ENCODE measurements at places on chromosomes 12 and 14. TPM values are rescaled to one million over a fixed set of nuclear protein-coding genes. Genes with fewer than 3 reads are reported as not detected.

DNA sequence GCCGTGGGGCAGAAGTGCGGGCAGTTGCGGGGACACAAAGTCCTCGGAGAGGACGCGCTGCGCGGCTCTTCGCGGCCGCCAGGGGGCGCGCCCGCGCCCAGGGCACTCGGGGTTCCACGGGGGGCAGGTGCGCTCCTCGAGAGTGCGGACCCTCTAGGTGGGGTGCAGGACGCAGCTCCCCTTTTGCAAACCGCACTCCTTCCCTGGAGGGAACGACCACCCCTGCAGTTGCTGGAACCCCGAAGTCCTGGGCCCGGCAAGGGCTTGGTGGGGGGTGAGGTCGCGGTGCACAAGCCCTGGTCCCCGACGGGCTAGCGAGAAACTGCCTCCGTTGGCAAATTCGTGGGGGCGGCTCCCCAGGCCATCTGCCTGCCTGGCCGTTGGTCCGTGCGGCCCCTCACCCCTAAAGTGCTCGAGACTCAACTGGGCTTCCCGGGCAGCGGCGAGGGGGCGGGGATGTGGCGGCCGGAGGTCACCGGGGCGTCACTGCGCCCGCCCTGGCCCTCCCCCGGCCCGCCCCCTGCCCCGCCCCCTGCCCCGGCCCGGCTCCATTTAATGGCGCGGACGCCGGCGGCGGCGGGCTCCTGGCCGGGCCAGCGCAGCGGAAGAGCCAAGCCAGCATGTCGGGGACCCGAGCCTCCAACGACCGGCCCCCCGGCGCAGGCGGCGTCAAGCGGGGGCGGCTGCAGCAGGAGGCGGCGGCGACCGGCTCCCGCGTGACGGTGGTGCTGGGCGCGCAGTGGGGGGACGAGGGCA is at the start of gene ADSS1:
Gene ADSS1 (plus strand): TSS at position 579 of the 756 bp plus-strand sequence. CDS start 42 bp downstream, at position 621.
- peak; percentile 73 for DNase-seq

The REM2 gene
- total RNA-seq, result 0.93 TPM

- no peak for DNase-seq
Observed at GRCh38 chr12:131413006-131413405, 297.9 kb upstream of the SFSWAP start.

GRCh38 chr12:31321897-31322228 is 4.1 kb downstream of the SINHCAF start:
- no peak for DNase-seq

The TAS2R46 gene
- 1.5 TPM for total RNA-seq

DNA sequence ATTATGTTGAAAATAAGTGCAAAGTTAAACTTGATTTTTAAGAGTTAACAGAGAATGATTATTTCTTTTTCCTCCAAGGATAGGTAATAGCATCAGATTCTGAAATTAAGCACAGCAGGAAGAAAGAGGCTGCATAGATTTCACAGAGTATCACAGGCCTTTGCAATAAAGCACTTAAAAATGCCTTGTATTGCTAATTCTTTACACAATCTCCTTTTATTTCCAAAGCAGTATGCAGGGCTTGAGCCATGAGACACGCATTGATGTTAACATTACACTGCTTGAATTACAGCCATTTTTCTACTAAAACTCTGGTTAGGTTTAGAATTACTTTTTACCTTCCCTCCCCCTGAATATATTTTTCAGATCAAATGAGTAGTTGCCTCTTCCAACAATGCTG is 398.3 kb downstream of the BCAT1 start:
- DNase-seq, result no peak

- DNase-seq, result peak; percentile 30
Observed at GRCh38 chr12:51917746-51918453, 10.6 kb downstream of the ACVRL1 start.

The TAS2R13 gene
- 1.3 TPM for total RNA-seq

The DUSP6 gene
- 25.3 TPM for total RNA-seq

The EFS gene
- total RNA-seq, result 0.10 TPM

The SERPINA1 gene
- 29.9 TPM for total RNA-seq

DNA sequence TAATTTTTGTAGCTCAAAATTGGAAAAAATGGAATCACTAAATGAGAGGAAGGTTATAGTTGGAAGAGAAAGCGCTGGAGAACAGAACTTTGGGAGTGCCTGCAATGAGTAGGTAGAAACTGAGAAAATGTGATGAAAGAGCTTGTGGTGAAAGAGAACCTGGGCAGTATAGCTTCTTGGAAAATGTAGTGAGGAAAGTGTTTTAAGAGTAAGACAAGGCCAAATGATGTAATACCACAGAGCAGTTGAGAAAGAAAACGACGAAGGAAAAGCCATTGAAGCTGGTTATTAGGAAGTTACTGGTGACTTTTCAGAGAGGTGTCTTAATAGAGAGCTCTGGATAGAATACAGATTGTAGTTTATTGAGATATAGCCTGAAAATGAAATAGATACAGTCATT is 255.3 kb downstream of the AEBP2 start:
- DNase-seq, result no peak

GRCh38 chr14:100834794-100835547 is 9.1 kb downstream of the MEG3 start:
- no peak for DNase-seq

The UNC119B gene
- 26.7 TPM for total RNA-seq

The TGFB3 gene
- 6.3 TPM for total RNA-seq

The AKAP5 gene
- total RNA-seq, result 1.4 TPM

The CLEC2B gene
- total RNA-seq, result 15.0 TPM

DNA sequence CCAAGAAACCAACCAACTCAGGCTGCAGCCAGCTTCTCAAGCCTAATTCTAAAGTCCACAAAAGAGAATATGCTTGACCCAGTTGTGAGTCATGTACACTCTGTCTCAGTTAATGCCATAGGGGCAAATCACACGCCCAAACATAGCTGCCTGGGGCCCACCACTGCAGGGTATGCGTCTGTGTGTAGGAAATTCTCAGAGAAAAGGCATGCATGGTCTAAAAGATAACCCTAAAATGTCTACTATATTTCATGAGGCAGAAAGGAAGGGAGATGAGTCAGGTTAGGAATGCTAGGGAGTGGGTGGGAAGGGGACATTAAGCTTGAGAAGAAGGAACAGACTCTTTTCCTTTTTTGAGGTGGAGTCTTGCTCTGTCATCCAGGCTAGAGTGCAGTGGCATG is 22.3 kb upstream of the SPTLC2 start:
- no peak for DNase-seq

GRCh38 chr12:120658286-120659150 is 18.1 kb downstream of the CABP1 start:
- DNase-seq, result no peak

GRCh38 chr12:29508949-29509348 is 11.5 kb upstream of the OVCH1 start:
- DNase-seq, result no peak

DNA sequence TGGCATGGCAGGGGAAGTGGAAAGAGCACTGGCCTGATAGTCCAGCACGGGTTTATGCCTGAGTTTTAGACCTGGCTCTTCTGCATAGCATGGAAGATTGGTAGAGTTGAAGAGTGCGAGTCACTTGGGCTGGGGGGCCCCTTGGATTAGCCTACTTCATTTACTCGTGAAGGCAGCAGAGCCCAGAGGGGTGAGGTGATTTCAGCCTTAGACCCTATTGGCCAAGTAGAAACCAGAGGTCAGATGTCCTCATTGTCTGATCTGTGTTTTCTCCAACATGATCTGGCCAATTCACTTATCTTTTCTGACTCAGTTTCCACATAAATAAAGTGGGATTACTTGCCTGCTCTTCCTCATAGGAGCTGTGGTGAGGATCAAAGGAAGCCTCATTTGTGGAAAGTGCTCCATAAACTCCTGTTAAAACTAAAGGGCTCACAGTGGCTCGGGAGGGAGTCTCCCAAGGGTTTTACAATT is 1.9 kb downstream of the PLEKHG3 start:
- DNase-seq, result no peak

DNA sequence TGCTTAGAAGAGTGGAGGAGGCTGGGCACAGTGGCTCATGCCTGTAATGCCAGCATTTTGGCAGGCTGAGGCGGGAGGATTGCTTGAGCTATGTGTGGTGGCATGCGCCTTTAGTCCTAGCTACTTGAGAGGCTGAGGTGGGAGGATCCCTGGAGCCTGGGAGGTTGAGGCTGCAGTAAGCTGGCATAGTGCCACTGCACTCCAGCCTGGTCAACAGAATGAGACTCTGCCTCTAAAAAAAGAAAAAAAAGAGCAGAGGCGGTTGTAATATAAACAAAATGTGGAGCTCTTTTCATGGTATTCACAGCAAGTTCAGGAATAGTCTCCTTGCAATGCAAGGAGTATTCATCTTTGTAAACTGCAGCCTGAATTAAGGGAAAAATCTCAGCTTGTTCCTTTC is 27.2 kb downstream of the ARID2 start:
- no peak for DNase-seq

The TMEM63C gene
- 0.32 TPM for total RNA-seq

- no peak for DNase-seq
Observed at GRCh38 chr14:96310906-96311305, 52.2 kb downstream of the ATG2B start.

GRCh38 chr14:76697246-76697905 is 63.9 kb upstream of the VASH1 start:
- DNase-seq, result no peak

The FBLN5 gene
- 2.7 TPM for total RNA-seq

DNA sequence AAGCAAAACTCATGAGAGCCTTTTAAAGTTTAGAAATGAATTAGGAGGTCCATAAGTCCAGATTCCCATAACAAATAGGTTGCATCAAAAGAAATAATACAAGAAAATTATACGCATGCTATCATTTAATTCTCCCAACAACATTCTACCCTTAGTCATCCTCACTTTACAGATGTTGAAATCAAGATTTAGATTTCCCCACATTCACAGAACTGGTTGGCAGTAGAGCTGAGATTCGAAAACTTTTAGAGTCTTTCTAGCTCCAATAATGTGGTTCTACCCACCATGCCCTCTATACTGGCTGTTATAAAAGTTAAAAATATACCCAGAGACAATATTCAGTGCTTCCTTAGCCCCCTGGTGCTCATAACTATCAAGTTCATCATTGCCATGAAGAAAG is 56.6 kb upstream of the METAP2 start:
- no peak for DNase-seq

DNA sequence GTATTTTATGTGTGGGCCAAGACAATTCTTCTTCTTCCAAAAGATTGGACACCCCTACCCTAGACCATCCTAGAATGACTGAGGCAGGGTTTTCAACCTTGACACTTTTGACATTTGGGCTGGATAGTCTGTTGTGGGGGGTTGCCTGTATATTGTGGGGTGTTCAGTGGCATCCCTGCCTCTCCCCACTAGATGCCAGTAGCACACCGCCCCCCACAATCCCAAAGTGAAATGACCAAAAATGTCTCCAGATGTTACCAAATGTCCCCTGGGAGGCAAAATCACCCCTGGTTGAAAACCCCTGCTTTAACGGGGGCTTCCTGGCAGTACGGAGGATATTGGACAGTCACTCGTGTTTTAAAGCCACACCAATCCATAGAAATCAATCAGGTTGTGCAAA is 219.6 kb downstream of the PHETA1 start:
- no peak for DNase-seq

DNA sequence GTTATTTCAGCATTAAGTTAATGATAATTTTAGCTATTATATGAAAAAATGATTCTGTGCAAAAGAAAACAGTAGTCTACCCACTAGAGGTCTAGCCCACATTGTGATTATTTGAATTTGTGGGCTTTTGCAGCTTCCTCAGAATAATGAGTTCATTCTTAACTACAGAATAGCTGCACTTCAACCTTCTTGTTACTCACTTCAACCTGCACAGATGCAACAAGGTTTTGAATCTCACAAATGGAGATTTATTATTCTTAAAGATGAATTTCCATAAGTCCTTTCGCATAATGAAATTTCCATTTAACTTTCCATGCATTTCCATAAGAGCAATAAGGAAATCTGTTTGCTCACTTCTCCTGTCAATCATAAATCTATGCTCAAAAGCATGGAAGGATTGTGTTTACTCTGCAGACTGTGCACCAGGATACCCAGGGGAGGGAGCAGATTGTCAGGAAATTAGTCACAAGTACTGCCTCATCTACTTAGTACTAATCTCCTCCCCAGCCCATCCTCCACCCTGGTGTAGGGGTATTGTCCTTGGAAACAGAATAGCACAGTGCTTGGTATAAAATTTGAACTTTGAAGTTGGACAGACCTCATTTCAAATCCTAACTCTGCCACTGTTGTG is 24.1 kb downstream of the PTGER2 start:
- no peak for DNase-seq

The ETFBKMT gene
- total RNA-seq, result 1.3 TPM

The TXNRD1 gene
- total RNA-seq, result 86.4 TPM

- peak; percentile 65 for DNase-seq
Observed at GRCh38 chr12:91877022-91877421, 268.6 kb downstream of the BTG1 start.

All from activated naive CD4-positive, alpha-beta T cell treated with anti-CD3 and anti-CD28 coated beads, Interleukin-2, amount 50 U/mL, for 72 hours (primary cell).